ENCODE measurements at places on chromosomes 5 and 9. TPM values are rescaled to one million over a fixed set of nuclear protein-coding genes. Genes with fewer than 3 reads are reported as not detected.

- DNase-seq: no peak
- no peak overlapping the region for H3K4me3 ChIP-seq
- no peak overlapping the region for H3K27ac ChIP-seq
Observed at GRCh38 chr5:29001666-29002065, 1963.3 kb upstream of the CDH9 start.

DNA sequence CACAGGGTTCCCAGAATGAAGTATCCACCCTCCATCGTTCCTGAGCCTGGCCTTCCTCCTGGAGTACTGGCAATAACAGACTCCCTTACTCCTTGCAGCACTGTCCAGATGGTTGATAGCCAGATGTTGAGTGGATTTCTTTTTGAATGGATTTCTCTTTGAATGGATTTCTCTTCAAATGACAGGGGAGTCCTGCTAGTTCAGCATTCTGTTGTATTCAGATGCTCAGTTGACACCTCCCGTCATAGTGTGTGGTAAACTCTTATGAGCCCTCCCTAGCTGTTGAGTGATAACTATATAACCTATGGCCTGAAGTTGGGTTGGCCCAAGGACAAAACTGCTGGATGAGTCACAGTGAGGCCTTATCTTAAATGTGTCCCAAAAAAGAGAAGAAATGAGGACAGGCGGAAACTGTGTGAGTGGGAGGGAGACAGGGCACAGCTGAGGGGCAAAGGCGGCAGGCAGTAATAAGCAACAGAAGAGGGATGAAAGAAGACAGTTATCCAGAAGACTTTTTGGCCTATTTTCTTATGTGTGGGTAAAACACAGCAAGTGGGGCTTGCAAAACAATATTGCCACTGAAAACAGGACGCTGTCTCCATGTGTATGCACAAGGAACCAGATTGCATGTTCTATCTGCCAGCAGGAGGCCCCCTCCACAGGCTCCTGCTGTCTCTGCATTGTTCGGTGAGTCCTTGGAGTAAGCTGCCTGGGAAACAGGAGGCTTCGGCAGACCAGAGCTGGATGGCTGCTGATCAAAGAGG is 209.5 kb upstream of the S1PR3 start:
- peaks cover 4% of the 10 kb centered on the region for H3K4me1 ChIP-seq
- DNase-seq: no peak

DNA sequence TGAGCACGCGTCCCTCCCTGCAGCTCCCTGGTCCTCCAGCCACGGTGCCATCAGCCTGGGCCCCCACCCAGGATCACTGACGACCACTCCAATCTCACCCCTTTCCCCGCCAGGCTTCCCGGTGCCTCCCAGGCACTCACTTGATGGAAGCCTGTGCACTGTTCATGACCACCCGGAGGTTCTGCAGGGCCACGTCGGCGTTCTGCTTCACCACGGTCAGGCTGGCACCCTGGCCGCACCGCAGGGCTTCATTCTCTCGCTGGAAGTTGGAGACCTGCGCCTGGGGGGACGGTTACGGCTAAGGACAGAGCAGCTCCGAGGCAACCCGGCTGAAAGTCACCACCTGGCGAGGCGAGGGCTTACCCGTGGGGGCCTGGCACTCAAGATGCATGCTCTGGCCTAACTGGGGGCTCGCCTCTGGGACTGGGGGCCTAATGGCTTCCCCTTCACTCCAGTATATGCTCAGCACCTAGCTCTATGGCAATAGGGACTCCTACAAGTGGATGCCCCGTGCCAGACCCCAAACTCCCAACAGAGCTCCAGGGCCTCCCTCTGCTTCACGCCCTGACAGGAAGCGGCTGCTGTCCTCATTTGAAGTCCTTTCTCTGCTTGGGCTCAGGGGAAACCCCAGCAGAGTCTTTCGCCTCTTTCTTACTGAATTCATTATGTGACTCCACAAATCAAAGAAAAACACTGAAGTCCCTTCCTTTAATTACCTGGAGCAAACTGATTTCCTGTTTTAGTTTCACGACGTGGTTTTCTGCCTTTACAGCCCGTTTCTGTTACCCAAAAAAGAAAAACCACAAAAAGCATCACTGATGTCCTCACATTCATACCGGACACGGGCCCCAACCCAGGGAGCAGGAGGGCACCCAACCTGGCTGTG is 4.2 kb upstream of the SNAPC4 start:
- peak overlapping the region; percentile 93 for H3K27ac ChIP-seq
- peak overlapping the region; percentile 62 for H3K4me3 ChIP-seq
- H3K27me3 ChIP-seq: no peaks in the 10 kb centered on the region
- peaks cover 51% of the 10 kb centered on the region for H3K36me3 ChIP-seq
- peak; percentile 71 for DNase-seq

DNA sequence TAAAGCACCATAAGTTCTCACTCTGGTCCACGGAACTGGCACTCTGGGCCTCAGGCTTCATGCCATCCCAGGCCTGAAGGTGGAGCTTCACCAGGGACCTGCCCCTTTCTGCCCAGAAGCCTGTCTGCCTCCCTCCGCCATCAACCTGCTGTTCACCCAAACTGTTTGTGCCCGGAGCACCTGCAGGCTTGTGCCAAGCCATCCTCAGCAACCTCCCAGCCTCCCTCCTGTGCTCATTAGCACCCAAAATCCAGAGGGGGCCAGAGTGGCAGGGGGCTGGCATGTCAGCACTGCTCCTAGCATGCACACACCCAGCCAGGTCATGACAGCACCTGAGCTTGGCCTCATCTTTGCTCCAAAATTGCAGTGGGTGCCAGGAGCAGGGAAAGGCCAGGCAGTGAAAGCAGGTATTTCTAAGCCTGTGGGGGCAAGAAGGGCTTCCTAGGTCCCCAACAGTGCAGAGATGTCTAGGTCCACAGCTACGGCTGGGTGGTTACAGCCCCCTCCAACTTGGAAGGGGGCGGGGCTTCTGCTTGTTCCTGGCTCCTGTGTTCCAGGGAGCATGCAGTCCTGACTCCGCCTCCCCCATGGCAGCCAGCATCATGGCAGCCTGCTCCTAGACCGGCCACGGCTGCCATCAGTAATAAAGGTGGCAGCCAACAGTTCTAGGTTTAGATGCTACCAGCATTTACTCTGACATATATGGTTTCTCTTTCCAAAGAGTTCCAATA is 85.1 kb downstream of the GIN1 start:
- peaks cover 11% of the 10 kb centered on the region for H3K36me3 ChIP-seq
- no peak overlapping the region for H3K4me3 ChIP-seq
- H3K27me3 ChIP-seq: no peaks in the 10 kb centered on the region
- H3K4me1 ChIP-seq: no peaks in the 10 kb centered on the region
- H3K27ac ChIP-seq: no peak overlapping the region

Gene SPINK5
- total RNA-seq: not detected
